ENCODE measurements at places on chromosomes 6 and 20.

- no peak for DNase-seq
These were observed 47.4 kb upstream of the STX16 start for GRCh38 chr20:58603721-58604120.

GRCh38 chr6:63573899-63574553 is 1.7 kb downstream of the LOC128125822 start:
- DNase-seq, result peak; percentile 39

GRCh38 chr20:2602046-2602735 is 50.2 kb upstream of the NOP56 start:
- DNase-seq, result no peak

DNA sequence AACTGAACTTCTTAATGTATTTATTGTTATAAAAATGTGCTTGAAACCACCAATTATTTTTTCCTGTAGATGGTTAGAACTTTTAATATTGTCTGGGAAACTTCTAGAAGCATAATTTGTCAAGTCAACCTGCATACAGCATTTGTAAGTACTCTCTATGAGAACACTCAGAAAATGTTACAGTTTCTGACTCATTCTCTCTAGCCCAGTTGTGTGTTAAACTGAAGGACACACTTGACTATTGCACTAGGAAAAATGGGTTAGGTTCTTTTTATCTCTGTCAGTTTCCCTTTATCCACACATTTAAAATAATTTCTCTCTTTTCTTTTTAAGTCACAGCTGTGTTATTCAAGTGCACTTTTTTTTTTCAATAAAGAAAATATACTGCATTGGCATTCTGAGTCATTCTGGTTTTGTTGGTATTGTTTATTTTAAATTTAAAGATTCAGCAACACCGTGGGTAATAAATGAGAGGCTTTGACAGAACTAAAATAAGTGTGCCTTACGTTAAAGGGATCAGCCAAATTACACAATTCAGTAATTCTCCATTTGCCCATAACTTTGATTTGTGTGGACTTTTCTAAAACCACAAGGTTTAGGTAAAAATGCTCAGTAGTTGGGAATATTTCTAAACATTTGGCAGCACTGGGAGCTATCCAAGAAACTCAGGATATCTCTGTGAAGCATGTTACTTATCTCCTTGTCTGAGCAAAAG is 50.7 kb downstream of the OPN5 start:
- DNase-seq, result no peak

Measured in retina (tissue), 1 donor.